ENCODE measurements at places on chromosomes 4 and X. TPM values are rescaled to one million over a fixed set of nuclear protein-coding genes. Genes with fewer than 3 reads are reported as not detected.

- DNase-seq = no peak
- no peak overlapping the region for H3K4me3 ChIP-seq
- peaks cover 15% of the 10 kb centered on the region for H3K27me3 ChIP-seq
Observed at GRCh38 chr4:2289955-2290333, 28.0 kb upstream of the MXD4 start.

- DNase-seq = no peak
- H3K36me3 ChIP-seq = no peaks in the 10 kb centered on the region
- no peak overlapping the region for H3K27ac ChIP-seq
- no peak overlapping the region for H3K4me3 ChIP-seq
- H3K4me1 ChIP-seq = no peaks in the 10 kb centered on the region
Observed at GRCh38 chr4:129345609-129346008, 249.7 kb downstream of the C4orf33 start.

DNA sequence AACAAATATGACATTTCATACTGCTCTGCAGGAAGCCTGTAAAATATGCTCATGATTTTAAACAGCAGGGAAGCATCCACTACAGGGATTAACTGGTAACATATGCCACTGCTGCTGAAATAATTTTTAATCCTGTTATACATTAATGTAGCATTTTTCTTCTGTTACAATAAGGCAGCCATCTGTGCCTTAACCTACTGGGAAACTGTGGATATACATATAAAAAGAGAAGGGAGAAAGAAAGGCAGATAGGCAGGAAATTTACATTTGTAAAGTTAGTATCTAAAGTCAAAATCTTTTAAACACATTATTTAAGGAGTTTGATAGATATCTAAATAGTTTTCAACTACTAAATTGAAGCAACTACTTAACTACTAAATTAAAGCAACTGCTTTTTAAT, 514.6 kb upstream of the KLHL4 start:
- H3K27me3 ChIP-seq = no peaks in the 10 kb centered on the region
- no peak overlapping the region for H3K27ac ChIP-seq
- DNase-seq = no peak
- no peaks in the 10 kb centered on the region for H3K4me1 ChIP-seq

- no peak overlapping the region for H3K4me3 ChIP-seq
- H3K36me3 ChIP-seq = no peaks in the 10 kb centered on the region
- DNase-seq = no peak
- peak overlapping the region; percentile 61 for H3K27ac ChIP-seq
- H3K4me1 ChIP-seq = no peaks in the 10 kb centered on the region
Observed at GRCh38 chrX:121579016-121579760, 531.8 kb downstream of the GLUD2 start.

Gene HPGD
- 3.1 TPM for total RNA-seq

DNA sequence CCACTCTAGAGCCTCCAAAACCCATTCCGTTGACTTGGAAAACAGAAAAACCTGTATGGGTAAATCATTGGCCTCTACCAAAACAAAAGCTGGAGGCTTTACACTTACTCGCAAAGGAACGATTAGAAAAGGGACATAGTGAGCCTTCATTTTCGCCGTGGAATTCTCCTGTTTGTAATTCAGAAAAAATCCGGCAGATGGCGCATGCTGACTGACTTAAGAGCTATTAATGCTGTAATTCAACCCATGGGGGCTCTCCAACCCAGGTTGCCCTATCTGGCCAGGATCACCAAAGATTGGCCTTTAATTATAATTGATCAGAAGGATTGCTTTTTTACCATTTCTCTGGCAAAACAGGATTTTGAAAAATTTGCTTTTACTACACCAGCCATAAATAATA, 60.8 kb downstream of the ZNF732 start:
- H3K36me3 ChIP-seq = peaks cover 1% of the 10 kb centered on the region
- no peak overlapping the region for H3K27ac ChIP-seq
- no peaks in the 10 kb centered on the region for H3K27me3 ChIP-seq

DNA sequence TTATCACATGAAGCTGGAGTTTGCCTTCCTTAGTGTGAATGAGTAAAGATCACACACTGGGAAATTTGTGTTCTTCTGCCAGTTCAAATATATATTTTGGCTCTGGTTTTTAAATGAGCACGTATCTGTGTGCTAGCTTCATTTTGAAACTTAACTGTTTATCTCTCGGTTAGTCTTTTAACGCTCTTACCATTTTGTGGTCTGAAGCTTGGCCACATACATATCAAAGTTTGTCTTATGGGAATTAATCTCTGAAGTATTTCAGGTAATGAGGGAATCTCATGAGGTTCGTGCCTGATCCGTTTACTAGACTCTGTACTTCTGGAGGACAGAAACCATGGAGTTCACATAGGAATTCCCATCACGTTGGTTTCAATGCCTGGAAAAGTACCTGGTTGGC, 13.8 kb downstream of the ATP10D start:
- H3K27me3 ChIP-seq = no peaks in the 10 kb centered on the region
- H3K4me3 ChIP-seq = no peak overlapping the region

GRCh38 chrX:107842715-107843400, 17.2 kb downstream of the MID2 start:
- peaks cover 5% of the 10 kb centered on the region for H3K36me3 ChIP-seq
- no peaks in the 10 kb centered on the region for H3K4me1 ChIP-seq
- no peak overlapping the region for H3K27ac ChIP-seq

DNA sequence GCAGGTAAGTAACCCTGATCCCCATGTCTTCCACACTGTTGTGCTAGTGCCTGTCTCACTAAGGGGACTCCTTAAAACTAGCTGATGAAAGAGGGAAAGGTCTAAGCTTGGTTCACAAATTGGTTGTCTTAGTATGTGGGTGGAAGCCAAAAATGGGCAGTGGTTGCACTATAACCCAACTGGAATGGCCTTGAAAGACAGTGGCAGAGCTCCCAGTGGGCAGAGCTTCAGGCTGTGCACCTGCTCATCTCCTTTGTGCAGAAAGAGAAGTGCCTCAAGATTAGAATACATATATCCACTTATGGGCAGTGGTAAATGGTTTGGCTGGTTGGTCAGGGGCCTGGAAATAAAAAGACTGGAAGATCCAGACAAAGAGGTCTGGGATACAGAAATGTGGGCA, 7.2 kb downstream of the SYN1 start:
- H3K4me1 ChIP-seq = no peaks in the 10 kb centered on the region
- H3K4me3 ChIP-seq = no peak overlapping the region
- no peak for DNase-seq

Gene VGLL1
- not detected for total RNA-seq

Gene C1QTNF7
- not detected for total RNA-seq

Gene TCEAL5
- not detected for total RNA-seq

GRCh38 chr4:102869569-102870197, 891 bp downstream of the CISD2 start:
- no peak for DNase-seq
- H3K27me3 ChIP-seq = no peaks in the 10 kb centered on the region
- peak overlapping the region; percentile 93 for H3K4me3 ChIP-seq
- H3K4me1 ChIP-seq = peaks cover 64% of the 10 kb centered on the region
- H3K36me3 ChIP-seq = peaks cover 26% of the 10 kb centered on the region

- no peaks in the 10 kb centered on the region for H3K4me1 ChIP-seq
- no peak for DNase-seq
- no peaks in the 10 kb centered on the region for H3K27me3 ChIP-seq
- no peak overlapping the region for H3K27ac ChIP-seq
Observed at GRCh38 chr4:105603158-105603557, 50.7 kb downstream of the ARHGEF38 start.

DNA sequence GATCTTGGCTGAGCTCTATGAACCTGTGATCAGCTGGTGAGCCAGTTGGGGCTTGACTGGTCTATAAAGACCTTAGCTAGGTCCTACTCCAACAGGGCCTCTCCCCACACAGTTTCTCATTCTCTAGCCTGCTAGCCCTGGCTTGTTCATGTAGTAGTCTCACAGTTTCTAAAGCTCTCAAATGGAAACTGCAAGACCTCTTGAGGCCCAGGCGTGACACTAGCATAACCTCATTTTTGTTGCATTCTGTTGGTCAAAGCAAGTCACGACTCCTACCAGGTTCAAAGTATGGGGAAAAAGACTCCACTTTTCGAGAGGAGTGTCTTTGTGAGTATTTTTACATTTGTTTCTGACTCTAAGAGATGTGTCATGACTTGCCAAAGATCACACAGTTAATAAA, 50.9 kb downstream of the CEP44 start:
- no peak overlapping the region for H3K27ac ChIP-seq
- H3K36me3 ChIP-seq = peaks cover 2% of the 10 kb centered on the region
- DNase-seq = no peak
- H3K4me3 ChIP-seq = no peak overlapping the region
- no peaks in the 10 kb centered on the region for H3K27me3 ChIP-seq

Gene GAGE12F
- total RNA-seq = not detected

Gene MED12
- 65.4 TPM for total RNA-seq

Gene TEX13C
- not detected for total RNA-seq

DNA sequence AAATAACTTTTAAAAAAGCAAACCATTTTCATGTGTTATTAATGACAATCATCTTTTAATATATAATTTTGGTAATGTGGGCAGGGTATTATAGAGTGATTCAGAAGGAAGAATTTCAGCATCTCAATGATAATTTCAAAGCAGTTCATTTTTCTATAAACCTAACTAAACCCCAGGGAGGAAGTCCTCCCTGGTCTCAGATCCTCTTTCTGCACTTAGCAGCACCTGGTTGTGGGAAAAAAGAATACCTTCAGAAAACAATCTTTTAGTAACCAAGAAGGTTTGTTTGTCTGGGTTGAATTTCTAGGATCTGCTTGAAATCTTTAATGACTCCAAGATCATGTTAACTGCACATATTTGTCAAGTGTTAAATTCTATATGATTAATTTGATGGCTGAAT, 29.9 kb downstream of the DKK2 start:
- no peaks in the 10 kb centered on the region for H3K4me1 ChIP-seq
- no peak overlapping the region for H3K4me3 ChIP-seq
- no peaks in the 10 kb centered on the region for H3K36me3 ChIP-seq
- DNase-seq = no peak
- no peaks in the 10 kb centered on the region for H3K27me3 ChIP-seq

Gene CCDC120
- 5.1 TPM for total RNA-seq

GRCh38 chr4:139834226-139834662, 168.6 kb downstream of the MGST2 start:
- H3K4me1 ChIP-seq = no peaks in the 10 kb centered on the region
- DNase-seq = no peak
- H3K36me3 ChIP-seq = no peaks in the 10 kb centered on the region
- H3K4me3 ChIP-seq = no peak overlapping the region

DNA sequence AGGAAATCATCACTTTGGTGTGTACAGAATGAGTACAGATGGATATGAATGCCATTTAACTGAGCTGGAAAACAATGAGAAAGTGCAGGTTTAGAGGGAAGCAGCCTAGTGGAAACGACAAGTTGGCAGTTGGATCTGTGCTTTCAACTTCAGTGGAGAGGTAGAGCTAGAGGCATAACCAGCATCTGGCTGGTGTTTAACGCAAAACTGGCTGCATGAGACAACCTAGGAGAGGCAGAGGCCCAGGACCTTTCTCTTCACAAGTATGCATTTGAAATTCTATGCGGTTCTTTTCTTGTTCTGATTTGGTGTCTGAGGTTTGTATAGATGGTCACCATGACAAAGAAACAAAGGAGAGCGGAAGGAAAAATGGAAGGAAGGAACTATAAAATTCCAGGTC, 63.1 kb downstream of the ANXA5 start:
- DNase-seq = no peak
- no peak overlapping the region for H3K4me3 ChIP-seq
- H3K36me3 ChIP-seq = no peaks in the 10 kb centered on the region
- peaks cover 16% of the 10 kb centered on the region for H3K27me3 ChIP-seq

GRCh38 chr4:60744767-60745166, 455.4 kb upstream of the ADGRL3 start:
- no peaks in the 10 kb centered on the region for H3K27me3 ChIP-seq
- H3K4me3 ChIP-seq = no peak overlapping the region
- H3K27ac ChIP-seq = no peak overlapping the region
- no peak for DNase-seq

- H3K4me3 ChIP-seq = no peak overlapping the region
- no peaks in the 10 kb centered on the region for H3K36me3 ChIP-seq
- no peaks in the 10 kb centered on the region for H3K4me1 ChIP-seq
Observed at GRCh38 chrX:43850629-43851028, 31.6 kb downstream of the MAOB start.

DNA sequence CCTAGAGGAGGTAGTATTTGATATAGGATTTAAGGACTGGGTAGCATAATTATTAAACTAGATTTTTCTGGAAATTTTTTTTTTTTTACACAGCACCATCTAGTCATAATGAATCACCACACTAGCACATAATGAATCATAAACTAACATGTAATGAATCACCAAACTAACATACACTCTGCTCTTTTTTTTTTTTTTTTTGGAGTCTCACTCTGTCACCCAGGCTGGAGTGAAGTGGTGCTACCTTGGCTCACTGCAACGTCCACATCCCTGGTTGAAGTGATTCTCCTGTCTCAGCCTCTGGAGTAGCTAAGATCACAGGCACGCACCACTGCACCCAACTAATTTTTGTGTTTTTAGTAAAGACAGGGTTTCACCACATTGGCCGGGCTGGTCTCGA, 92.5 kb downstream of the FAM13A start:
- H3K27ac ChIP-seq = no peak overlapping the region
- H3K4me1 ChIP-seq = peaks cover 18% of the 10 kb centered on the region
- peaks cover 9% of the 10 kb centered on the region for H3K27me3 ChIP-seq
- no peak for DNase-seq

DNA sequence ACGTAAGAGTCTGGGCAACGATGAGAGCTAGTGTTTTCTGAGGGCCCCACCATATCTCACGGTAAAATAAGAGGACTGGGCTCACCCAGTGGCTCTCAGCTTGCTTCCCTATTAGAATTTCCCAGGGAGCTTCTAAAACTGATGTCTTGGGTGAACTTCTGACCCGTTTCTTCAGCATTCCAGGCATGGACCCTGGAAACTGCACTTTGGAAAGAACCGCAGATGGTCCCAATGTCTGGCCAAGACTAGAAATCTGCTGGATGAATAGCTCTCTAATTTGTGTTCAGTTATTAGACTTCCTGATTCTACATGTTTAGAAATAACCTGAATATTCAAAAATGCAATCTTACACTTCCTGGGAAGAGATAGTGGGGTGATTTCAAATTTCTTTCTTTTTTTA, 127.8 kb downstream of the ANOS1 start:
- H3K27ac ChIP-seq = no peak overlapping the region
- no peaks in the 10 kb centered on the region for H3K4me1 ChIP-seq
- DNase-seq = no peak
- no peaks in the 10 kb centered on the region for H3K27me3 ChIP-seq
- H3K4me3 ChIP-seq = no peak overlapping the region

- no peaks in the 10 kb centered on the region for H3K4me1 ChIP-seq
- peaks cover 3% of the 10 kb centered on the region for H3K27me3 ChIP-seq
Observed at GRCh38 chr4:94931626-94932025, 173.9 kb downstream of the BMPR1B start.

GRCh38 chr4:12050357-12050756, 621.7 kb upstream of the HS3ST1 start:
- H3K36me3 ChIP-seq = no peaks in the 10 kb centered on the region
- H3K27me3 ChIP-seq = no peaks in the 10 kb centered on the region
- H3K4me1 ChIP-seq = no peaks in the 10 kb centered on the region
- DNase-seq = no peak

GRCh38 chrX:48715072-48715471, 18.5 kb downstream of the SUV39H1 start:
- peaks cover 10% of the 10 kb centered on the region for H3K36me3 ChIP-seq
- no peaks in the 10 kb centered on the region for H3K27me3 ChIP-seq
- no peak for DNase-seq
- H3K27ac ChIP-seq = peak overlapping the region; percentile 84
- peaks cover 75% of the 10 kb centered on the region for H3K4me1 ChIP-seq
- peak overlapping the region; percentile 50 for H3K4me3 ChIP-seq

All from activated T-helper 1 cell treated with anti-CD3 and anti-CD28 coated beads, Interleukin-12 subunit alpha, Interleukin-12 subunit beta, Interleukin-2, Interleukin-4 antibody, amounts not matched to agents 30 ng/mL and 10 ng/mL and 1 ng/mL, durations not matched to agents 14 hours and 24 hours and 36 hours (primary cell).